ENCODE measurements at places on chromosomes 12 and 14.

- no peak for DNase-seq
These were observed 536 bp upstream of the SLC35E3 start for GRCh38 chr12:68745376-68745903.

- no peak for DNase-seq
These were observed 138.3 kb downstream of the PLXNC1 start for GRCh38 chr12:94286583-94287244.

GRCh38 chr12:112386726-112387125, 4.5 kb upstream of the HECTD4 start:
- DNase-seq: no peak

DNA sequence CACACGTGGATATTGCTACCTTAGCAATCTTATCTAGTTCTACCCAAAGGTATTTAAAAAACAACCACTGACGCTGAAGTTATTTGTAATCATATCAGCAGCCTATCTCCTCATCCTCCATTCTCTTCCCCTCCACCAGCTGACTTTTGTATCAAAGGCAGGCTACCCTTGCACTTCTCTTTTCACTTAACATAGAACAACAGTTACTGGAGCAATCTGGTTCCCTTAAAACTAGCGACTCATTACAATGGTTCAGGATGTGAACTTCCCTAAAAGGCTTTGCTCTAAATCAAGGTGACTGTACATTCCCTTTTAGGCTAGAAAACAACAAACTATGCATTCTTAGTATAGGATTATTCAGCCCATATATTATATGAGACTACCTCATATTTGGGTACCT, 404.7 kb downstream of the APAF1 start:
- no peak for DNase-seq

All from activated T-cell treated with anti-CD3 and anti-CD28 coated beads, Interleukin-2, amount 50 U/mL, for 48 hours (primary cell).